Activated T-cell treated with anti-CD3 and anti-CD28 coated beads, Interleukin-2, amount 50 U/mL, for 72 hours (primary cell): ENCODE measurements at places on chromosomes 2 and 18. TPM values are rescaled to one million over a fixed set of nuclear protein-coding genes. Genes with fewer than 3 reads are reported as not detected.

DNA sequence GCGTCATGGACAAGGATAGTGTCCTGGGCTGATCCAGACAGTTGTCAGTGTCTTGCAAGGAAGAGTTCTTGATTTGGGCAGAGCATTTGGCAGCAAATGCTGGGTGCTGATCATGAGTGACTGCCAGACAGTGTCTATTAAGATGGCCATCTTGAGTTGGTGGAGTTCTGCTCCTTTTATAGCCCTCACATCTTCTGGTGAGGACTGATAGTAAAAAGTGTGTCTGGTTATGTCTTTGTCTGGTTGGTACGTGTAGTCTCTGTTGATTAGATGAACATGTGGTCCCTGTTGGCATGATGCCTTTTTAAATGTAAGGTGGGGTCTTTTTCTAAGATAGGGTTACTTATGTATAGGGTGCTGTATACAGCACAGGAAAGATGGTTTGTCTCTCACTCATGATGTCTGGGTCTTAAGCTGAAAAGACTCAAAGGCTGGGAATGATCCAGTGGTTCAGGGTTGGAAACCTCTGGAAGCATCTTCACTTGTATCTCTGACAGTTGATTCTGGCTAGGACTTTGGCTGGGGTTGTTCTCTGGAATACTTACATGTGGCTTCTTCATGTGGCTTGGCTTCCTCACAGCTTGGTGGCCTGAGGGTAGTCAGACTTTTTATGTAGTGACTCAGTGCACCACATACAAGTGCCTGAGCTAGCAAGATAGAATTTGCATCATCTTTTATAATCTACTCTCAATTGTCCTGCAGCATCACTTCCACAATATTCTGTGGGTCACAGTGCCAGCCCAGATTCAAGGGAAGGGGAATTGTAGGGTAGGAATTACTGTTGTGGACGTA is 11.8 kb downstream of the MTX2 start:
- peaks cover 53% of the 10 kb centered on the region for H3K4me1 ChIP-seq
- H3K27ac ChIP-seq: no peak overlapping the region
- H3K4me3 ChIP-seq: no peak overlapping the region
- H3K36me3 ChIP-seq: peaks cover 2% of the 10 kb centered on the region

- no peak for DNase-seq
- no peaks in the 10 kb centered on the region for H3K4me1 ChIP-seq
- no peak overlapping the region for H3K4me3 ChIP-seq
- H3K36me3 ChIP-seq: no peaks in the 10 kb centered on the region
- H3K27ac ChIP-seq: no peak overlapping the region
Measured at GRCh38 chr2:158321264-158321663, 135.3 kb downstream of the CCDC148 start.

DNA sequence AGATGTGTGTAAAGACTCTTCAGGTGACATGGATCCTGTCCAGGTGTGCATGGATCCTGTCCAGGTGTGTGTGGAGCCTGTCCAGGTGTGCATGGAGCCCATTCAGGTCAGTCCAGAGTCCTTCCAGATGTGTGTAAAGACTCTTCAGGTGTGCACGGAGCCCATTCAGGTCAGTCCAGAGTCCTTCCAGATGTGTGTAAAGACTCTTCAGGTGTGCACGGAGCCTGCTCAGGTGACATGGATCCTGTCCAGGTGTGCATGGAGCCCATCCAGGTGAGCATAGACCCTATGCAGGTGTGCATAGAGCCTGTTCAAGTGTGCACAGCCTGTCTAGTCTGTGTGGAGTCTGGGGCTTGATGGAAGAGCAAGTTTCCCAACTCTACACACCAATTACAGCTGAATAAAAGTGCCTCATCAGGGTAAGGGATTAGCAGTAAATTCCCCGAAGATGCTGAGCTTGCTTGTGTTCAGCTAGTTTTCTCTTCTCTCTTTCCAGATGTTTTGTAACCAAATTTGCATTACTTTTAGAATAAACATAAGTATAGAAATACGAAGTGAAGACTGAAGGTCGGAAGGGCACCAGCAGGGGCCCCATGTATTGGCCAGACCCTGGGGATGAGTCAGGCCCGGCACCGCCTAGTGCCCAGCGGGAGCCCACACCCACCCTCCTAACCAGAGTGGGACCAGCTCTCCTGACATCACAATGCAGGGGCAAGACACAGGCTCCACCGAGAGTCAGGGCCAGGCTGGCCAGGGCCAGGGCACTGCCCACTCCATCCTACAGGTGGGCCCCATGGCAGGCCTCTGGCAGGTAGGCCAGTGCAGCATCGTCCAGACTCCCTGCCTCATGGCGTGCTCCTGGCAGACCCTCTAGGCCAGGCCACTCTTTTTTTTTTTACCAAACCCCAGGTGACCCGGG is 38.6 kb upstream of the GPC1 start:
- no peaks in the 10 kb centered on the region for H3K27me3 ChIP-seq
- no peak overlapping the region for H3K27ac ChIP-seq
- H3K4me1 ChIP-seq: no peaks in the 10 kb centered on the region
- H3K4me3 ChIP-seq: no peak overlapping the region

DNA sequence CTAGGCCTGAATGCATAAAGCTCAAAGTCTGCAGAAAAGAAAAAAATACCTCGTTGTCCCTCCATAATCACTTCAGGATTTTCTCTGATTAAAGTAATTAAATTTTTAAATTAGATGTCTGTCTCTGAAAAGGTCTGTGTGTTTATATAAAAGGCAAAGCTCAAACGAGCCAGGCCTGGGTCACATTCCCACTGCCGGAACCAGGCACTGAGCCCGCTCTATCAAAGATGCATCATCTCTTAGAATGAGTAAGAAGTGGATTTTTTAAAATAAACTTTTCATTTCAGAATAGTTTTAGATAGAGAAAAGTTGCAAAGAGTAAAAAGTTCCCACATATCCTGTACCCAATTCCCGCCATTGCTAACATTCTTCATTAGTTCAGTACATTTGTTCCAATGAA is 202.1 kb upstream of the KYNU start:
- no peak overlapping the region for H3K27ac ChIP-seq
- H3K4me1 ChIP-seq: no peaks in the 10 kb centered on the region
- no peak overlapping the region for H3K4me3 ChIP-seq
- H3K27me3 ChIP-seq: no peaks in the 10 kb centered on the region
- H3K36me3 ChIP-seq: no peaks in the 10 kb centered on the region

- H3K36me3 ChIP-seq: peaks cover 5% of the 10 kb centered on the region
- no peaks in the 10 kb centered on the region for H3K4me1 ChIP-seq
- no peak overlapping the region for H3K27ac ChIP-seq
- peaks cover 9% of the 10 kb centered on the region for H3K27me3 ChIP-seq
- no peak overlapping the region for H3K4me3 ChIP-seq
Measured at GRCh38 chr18:50418650-50419049, 43.8 kb downstream of the SKA1 start.

GRCh38 chr2:58614219-58614618 is 373.1 kb upstream of the FANCL start:
- no peaks in the 10 kb centered on the region for H3K36me3 ChIP-seq
- no peak overlapping the region for H3K4me3 ChIP-seq
- no peaks in the 10 kb centered on the region for H3K4me1 ChIP-seq
- H3K27me3 ChIP-seq: no peaks in the 10 kb centered on the region
- no peak overlapping the region for H3K27ac ChIP-seq

Gene STPG4
- total RNA-seq: not detected
